ENCODE measurements at places on chromosomes 7 and 10.

- no peak for DNase-seq
Measured at GRCh38 chr10:75367901-75368300, 33.7 kb downstream of the ZNF503 start.

GRCh38 chr7:18806177-18806576 lies 310.6 kb downstream of the HDAC9 start:
- no peak for DNase-seq

- DNase-seq = no peak
Measured at GRCh38 chr10:79586933-79587332, 23.8 kb upstream of the SFTPA1 start.

GRCh38 chr10:116080553-116080952 lies 192.5 kb downstream of the GFRA1 start:
- DNase-seq = no peak

GRCh38 chr7:29469976-29470557 lies 93.6 kb upstream of the PRR15 start:
- DNase-seq = no peak

DNA sequence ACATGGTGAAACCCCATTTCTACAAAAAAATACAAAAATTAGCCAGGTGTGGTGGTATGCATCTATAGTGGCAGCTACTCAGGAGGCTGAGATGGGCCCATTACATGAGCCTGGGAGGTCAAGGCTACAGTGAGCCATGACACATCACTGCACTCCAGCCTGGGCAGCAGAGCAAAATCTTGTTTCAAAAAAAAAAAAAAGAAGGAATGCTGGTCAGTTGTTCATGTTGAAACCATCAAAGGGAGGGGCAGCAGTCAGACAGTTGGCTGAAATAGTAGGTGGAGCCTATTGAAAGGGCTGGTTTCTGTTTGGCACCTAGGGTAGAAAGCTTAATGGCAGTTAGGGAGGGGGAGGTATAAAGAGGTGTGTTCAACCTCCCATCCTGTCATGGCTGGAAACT lies 323.0 kb downstream of the GALNT17 start:
- no peak for DNase-seq

- DNase-seq = no peak
Measured at GRCh38 chr7:137366995-137367394, 23.5 kb upstream of the PTN start.

All from activated CD8-positive, alpha-beta memory T cell treated with anti-CD3 and anti-CD28 coated beads for 4 hours (primary cell).